ENCODE measurements at places on chromosomes 2 and 18.

DNA sequence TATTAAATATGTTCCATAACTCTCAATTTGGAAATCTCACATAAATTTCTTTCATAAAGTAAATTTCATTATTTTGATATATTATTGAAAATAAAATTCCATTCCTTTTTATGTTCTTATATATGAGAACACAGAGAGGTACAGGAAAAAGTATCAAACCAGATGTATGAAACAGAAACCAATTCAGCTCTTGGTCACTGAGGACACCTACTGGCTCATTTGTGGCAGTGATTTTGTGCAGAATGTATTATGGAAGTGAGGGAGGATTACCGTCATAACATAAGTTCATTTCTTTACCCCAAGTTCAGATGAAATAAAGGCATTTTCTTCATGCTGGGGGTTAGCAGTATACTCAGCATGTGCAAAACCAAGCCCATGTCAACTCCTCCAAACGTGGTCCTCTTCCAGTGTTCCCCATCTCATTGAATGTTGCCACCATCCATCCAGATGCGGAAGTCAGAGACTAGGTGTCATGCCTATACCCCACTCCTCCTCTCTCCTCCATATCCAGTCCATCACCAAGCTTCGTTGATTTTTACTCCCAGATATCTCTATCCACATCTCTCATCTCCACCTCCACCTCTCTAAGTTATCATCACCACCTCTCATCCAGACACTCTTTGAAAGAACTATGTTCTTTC lies 41.7 kb upstream of the MALL start:
- no peaks in the 10 kb centered on the region for H3K4me1 ChIP-seq
- DNase-seq = no peak
- H3K36me3 ChIP-seq = no peaks in the 10 kb centered on the region
- no peaks in the 10 kb centered on the region for H3K27me3 ChIP-seq

- peaks cover 19% of the 10 kb centered on the region for H3K4me1 ChIP-seq
- DNase-seq = peak; percentile 61
- H3K27ac ChIP-seq = no peak overlapping the region
These were observed 41.4 kb downstream of the HS1BP3 start for GRCh38 chr2:20609349-20609994.

DNA sequence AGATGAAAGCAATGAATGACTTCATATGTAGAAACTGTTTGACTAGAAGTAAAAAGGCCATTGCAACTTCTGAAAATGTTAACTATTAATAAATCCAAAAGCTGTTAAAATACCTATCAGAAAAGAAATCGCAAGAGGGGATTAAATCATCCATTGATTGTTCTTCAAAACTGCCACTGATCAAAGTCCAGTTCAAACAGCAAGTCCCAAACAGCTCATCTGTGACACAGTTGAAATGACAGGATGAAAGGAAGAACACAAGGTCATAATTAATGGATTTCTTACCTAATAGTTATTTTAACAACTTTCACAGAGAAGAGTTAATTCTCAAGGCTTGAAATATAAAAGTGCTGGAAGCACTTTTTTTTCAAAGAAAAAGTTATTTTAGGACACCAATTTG lies 90.4 kb downstream of the SESTD1 start:
- H3K4me3 ChIP-seq = no peak overlapping the region
- no peak overlapping the region for H3K27ac ChIP-seq
- no peaks in the 10 kb centered on the region for H3K36me3 ChIP-seq
- no peaks in the 10 kb centered on the region for H3K4me1 ChIP-seq

DNA sequence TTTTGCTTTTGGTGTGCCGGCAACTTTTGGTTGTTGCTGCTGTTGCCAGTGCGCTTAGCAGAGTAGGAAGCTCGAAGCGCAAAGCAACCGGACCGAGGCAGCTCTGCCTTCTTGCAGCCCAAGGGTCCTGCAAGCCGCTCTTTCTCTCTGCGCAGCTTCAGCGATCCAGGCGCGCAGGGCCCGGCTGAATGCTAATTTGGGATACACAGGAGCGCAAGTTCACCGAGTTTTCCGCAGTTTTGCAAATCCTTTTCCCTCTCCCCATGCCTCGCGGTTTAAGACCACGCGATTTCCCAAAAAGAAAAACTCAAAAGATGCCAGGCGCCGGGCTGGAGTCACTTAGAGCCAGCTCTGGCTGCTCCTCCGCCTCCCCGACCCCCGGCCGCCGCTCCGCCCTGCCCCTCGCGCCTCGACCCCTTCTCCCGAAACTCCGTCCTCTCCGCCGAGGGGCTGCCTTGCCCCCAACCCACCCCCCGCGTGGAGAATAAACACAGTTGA lies 13.5 kb upstream of the SIX3 start:
- H3K27me3 ChIP-seq = no peaks in the 10 kb centered on the region
- H3K36me3 ChIP-seq = no peaks in the 10 kb centered on the region
- H3K4me3 ChIP-seq = no peak overlapping the region
- DNase-seq = no peak
- H3K4me1 ChIP-seq = peaks cover 2% of the 10 kb centered on the region

DNA sequence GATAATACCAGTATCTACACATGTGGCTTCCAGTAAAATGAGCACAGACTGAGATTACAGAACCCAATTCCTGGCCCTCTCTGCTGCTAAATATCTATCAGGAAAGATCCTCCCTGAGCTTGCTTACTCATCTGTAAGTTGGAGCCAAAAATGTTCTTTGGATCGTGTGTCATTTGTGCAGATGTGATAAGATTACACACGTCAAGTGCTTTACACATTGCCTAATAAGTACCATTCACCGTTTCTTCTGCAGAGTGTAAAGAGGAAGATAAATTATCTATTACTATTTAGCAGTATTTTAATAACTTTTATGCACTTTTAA lies 23.2 kb upstream of the SLC20A1 start:
- no peak for DNase-seq
- H3K4me1 ChIP-seq = no peaks in the 10 kb centered on the region
- no peaks in the 10 kb centered on the region for H3K36me3 ChIP-seq
- no peaks in the 10 kb centered on the region for H3K27me3 ChIP-seq
- no peak overlapping the region for H3K27ac ChIP-seq

GRCh38 chr18:56030060-56030459 lies 442.1 kb upstream of the TCF4 start:
- H3K36me3 ChIP-seq = no peaks in the 10 kb centered on the region
- H3K27ac ChIP-seq = no peak overlapping the region
- no peaks in the 10 kb centered on the region for H3K27me3 ChIP-seq
- H3K4me1 ChIP-seq = no peaks in the 10 kb centered on the region
- DNase-seq = no peak

All from ovary (tissue), 10 donors.